ENCODE measurements at places on chromosomes 6 and 20.

DNA sequence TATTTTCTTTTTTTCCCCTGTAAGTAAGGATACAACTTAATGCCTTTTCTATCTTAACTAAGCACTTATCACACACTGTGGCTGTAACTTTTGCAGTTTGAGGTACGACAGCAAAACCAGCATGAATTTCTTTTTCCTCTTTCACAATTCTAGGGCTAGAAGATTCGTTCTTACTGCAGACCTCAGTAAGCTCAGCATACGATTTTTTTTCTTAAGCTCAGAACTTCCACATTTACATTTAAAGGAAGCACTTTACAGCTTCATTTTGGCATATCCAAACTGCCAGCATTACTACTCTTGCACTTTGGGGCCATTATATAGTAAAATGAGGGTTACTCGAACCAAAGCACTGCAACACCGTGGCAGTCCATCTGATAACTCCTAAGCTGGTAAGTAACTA lies 889 bp upstream of the CHMP4B start:
- no peak for DNase-seq

DNA sequence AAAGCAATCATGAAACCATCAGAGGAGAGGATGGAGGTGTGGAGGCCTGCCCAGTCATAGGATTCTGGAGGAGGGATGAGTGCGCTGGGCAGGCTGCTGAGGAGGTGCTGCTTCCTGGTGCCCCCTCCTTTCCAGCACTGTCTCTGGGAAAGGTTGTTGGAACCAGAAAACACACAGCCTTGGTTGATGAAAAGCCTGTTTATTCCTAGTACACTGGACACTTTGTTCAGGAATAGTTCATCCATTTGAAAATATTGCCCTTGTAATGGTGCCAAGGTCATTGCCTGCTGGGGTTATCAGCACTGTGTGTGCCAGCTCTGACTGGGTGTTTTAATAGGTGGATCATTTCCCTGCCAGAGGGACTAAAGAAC lies 83.7 kb upstream of the ARMC2 start:
- no peak for DNase-seq

DNA sequence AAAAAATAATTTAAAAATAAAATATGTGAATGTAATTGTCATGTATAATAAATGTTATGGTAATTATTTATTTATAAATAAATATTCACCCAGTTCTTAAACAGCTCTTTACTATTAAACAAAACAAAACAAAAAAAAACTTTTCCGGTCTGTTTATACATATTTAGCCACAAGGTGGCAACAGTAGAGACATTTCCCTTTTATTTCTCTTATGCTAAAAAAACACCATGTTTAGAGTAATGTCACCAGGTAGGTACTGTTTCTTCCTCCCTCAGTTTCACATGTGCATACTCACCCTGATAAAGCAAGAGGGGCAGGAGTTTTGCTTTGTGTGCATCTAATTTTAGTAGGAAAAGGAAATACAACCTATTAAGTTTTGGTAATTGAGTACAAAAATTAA lies 610.4 kb upstream of the IMPG1 start:
- DNase-seq: no peak

DNA sequence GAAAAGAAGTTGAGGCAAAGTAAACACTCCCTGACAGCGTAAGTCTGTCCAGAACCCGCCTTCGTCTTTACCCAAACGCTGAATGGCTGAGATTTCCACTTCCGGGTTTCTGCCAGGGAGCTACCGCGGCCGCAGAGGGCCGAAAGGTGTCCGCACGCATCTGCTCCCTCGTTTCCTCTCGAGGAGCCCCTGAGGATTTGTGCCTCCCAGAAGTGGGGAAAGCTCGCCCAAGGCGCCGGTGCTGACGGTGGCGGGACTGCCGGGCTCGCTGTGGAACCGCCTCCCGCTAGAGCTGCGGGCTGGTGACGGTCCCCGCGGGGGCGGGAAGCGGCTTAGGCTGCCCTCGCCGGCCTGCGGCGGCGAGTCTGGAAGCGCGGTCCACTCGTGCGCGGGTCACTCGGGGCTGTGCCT lies 1760.2 kb upstream of the DEFB115 start:
- no peak for DNase-seq

All from astrocyte of the cerebellum (primary cell).